ENCODE measurements at places on chromosomes 12 and 14. TPM values are rescaled to one million over a fixed set of nuclear protein-coding genes. Genes with fewer than 3 reads are reported as not detected.

GRCh38 chr12:63844391-63845341, at the start of gene SRGAP1:
TSS of gene SRGAP1 (plus strand) at chr12:63844700. CDS start at chr12:63844817, 117 bp downstream.
- DNase-seq: peak; percentile 71

DNA sequence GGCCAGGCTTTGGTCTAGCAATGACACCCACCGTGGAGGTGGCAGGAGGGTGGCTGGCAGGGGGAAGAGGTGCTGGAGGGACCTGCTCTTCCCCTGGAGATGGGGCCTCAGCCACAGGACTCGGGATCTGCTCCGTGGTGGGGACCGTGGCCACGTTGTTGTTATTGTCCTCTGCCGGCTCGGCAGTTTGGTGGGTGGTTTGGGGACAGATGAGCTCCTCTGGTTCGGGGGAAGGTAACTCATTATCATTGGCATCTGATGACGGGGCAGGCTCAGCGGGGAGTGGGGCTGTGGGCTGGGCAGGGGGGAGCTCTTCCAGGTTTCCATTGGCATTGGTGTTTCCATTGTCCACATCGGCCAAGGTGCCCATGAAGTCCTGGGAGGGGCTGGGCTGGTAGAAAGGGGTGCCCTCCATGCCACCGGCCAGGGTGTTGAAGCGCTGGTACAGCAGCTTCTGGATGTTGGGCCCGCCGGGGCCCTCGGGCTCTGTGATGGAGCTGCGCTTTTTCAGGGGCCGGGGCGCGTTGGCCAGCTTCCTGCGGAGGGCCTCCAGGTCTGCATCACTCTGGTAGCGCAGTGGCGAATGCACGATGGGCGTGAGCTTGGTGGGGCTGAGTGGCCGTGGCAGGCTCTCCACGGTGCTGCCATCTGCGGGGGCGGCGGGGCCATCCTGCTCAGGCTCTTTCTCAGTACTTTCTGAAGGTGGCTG, 24.3 kb downstream of the ZFYVE21 start:
- DNase-seq: no peak

DNA sequence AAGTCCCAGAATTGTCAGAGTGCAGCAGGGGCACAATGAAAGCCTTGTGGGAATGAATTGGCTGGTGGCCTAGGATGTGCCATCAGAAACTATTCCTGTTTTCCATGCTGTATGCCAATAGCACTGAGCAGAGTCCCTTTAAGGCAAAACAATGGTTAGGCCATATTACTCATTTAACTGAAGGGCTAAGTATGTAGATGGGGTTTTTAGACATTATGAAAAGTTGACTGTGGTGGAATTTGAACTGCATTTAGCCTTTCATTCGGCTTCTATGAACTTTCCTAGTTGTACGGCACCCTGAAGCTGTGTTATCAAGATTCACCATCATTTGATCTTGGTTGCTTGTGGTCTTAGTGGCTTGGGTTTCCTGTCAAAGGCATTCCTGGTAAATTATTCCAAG, 24.8 kb downstream of the IL26 start:
- DNase-seq: peak; percentile 82

The BCL11B gene
- total RNA-seq: 0.12 TPM

DNA sequence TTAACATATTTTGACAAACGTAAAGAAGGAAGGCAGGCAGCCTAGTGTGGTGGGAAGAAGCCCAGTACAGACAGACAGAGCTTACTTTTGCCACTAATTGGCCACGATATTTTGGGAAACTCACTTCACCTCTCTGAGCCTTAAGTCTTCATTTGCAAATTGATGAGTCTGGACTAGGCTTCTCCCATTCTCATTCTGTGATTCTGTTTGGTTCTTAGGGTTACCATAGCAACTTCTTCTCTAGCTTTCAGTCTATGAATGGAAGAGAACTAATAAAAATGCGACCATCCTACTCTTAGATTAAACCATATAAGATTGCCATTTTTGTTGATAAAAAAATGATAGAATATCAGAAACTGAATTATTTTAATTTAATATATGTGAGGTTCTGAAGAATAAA, 210.5 kb downstream of the SNAPC1 start:
- DNase-seq: no peak

DNA sequence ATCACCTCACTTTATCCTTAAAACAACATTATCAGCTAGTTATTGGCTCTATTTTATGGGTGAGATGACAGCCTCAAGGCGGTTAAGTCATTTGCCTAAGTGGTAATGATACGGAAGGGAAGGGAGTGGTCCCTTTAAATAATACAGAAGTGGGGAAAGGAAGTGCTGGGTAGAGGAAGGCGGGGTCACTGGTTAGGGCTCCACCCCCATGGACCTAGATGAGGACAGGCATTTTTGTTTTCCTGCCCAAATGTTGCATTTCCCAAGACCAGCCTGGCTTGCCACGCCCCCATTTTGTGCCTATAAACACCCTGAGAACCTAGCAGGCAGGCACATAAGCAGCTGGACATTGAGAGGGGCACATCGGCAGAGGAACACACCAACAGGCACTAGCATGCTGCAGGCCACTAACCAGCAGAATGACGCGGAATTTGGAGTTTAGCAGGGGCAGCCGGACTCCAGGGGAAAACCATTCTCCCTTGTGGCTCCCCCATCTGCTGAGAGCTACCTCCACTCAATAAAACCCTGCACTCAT, 100.9 kb downstream of the EPS8 start:
- peak; percentile 93 for DNase-seq

The MYF6 gene
- total RNA-seq: not detected

The DBX2 gene
- not detected for total RNA-seq

GRCh38 chr12:53805067-53805466, 53.3 kb upstream of the CISTR start:
- DNase-seq: no peak

The PPM1H gene
- total RNA-seq: 0.10 TPM

DNA sequence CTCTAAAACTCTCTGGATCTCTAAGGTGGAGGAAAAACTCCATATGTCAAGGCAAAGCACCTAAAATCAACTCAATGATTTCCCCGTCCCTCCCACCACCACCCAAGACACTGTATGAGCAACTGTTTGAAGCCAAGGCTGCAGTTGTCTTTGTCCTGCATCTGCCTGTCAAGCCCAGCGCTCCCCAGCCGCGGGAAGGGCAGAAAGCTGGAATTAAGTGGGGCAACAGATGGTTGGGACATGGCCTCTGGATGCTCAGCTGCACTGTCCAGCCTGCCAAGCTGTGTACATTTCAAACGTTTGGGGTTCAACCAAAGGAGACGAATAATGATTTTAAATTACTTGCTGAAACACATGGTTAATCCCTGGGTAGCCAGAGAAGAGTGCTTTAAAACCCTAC, 42.2 kb upstream of the PTGR2 start:
- DNase-seq: no peak

The KRT2 gene
- not detected for total RNA-seq

The CATSPERB gene
- total RNA-seq: not detected

GRCh38 chr12:122979001-122979907, 1.2 kb upstream of the ARL6IP4 start:
- no peak for DNase-seq

DNA sequence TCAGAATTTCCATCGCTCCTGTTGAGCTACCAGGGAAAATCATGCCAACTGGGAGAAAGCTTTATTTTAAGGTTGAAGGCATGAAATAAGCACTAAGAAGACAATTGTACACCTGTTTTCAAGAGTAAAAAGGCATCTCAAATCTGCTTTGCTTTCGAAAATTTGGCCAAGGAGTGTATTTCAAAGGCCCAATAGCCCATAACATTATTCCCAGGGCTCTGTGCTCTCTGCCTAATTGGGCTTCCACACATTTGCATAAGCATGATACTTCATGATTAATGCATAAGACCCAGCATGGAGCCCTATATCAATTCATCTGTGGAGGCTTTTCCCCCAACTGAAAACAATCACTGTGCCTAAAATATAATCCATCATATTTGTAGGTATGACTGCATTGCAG, 258.5 kb downstream of the NOVA1 start:
- no peak for DNase-seq

GRCh38 chr14:64610049-64610746, 60.4 kb downstream of the PPP1R36 start:
- DNase-seq: no peak

DNA sequence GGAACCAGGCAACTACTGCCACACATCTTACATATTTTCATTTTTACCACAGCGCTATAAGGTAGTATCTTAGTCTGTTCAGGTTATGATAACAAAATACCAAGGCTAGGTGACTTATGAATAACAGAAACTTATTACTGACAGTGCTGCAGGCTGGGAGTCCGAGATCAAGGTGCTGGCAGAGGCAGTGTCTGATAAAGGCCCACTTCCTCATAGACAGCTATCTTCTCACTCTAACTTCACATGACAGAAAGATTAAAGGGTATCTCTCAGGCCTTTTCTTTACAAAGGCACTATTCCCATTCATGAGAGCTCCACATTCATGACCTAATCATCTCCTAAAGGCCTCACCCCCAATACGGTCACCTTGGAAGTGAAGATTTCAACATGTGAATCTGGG, 59.8 kb upstream of the MDM1 start:
- DNase-seq: no peak

The ZFHX2 gene
- total RNA-seq: not detected

Measured in RPMI7951 (cell line).